ENCODE measurements at places on chromosomes 1 and 21.

DNA sequence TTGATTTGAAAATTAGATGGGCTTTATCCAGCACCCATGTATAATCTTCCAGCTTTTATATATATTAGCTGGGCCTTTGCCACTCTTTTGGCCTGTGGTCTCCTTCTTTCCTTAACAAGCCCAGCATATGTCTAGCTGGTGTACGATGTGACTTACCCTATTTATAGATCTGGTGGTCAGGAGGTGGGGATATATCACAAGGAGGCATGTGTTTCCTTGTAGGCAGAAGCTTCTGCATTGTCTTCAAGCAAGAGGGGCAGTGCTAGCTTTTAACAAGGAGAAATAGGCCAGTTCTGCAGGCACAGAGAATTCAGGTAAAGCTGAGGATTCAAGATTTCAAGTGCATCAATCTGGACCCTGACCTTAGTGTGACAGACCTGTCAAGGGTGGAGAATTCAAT is 38.0 kb upstream of the DNASE2B start:
- no peak for DNase-seq

- DNase-seq = no peak
Measured at GRCh38 chr1:163406772-163407171, 85.0 kb downstream of the NUF2 start.

DNA sequence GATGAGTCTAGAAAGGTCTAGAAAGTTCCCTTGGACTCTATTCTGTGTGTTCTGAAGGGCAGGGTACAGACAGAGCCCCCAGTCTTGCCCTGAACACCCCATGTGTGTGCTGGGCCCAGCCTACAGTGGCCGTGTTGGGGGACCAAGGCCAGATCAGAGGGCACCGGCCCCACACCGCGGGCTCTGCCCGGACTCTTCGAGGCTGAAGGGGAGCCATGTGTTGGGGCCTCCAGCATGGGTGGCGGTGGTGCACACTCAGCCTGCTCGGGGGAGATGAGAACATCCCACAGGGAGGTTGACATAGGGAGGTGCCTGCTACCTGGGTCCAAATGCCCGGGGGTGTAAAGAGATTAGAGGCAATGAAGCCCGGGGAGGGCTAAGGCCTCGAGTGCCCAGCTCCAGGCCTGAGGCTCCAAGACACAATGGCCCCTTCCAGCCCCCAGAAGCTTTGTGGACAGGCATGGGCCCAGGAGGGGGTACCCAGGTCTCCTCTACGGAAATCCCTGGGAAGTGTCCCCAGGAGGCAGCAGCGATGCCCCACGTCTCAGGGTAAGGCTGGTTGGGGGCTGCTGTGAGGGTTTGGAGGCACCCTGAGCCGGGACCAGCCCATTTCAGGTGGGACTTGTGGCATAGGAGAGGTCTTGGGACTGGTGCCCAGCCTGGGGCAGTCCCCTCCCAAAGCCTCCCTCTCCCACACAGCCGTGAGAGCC is 12.1 kb downstream of the ARHGEF16 start:
- DNase-seq = no peak

- no peak for DNase-seq
Measured at GRCh38 chr21:19547951-19548840, 1144.6 kb upstream of the TMPRSS15 start.

- no peak for DNase-seq
Measured at GRCh38 chr1:31765041-31765467, 914 bp upstream of the ADGRB2 start.

DNA sequence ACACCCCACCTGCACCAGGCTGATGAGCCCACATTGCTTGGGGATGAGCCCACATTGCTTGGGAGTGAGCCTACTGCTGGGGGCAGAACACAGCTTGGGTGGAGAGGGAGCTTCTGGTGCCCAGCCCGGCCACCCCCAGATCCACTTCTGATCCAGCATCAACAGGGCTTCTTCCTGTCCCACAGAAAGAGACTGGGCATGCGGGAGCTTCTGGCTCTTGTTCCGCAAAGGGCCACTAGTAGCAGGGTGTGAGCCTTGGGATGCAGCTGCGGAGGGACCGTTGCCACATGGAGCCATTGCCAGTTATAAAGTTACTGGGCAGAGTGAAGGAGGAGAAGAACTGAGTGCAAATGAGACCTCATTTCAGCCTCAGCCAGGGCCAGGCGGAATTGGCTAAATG is 36.3 kb downstream of the PKP1 start:
- no peak for DNase-seq

DNA sequence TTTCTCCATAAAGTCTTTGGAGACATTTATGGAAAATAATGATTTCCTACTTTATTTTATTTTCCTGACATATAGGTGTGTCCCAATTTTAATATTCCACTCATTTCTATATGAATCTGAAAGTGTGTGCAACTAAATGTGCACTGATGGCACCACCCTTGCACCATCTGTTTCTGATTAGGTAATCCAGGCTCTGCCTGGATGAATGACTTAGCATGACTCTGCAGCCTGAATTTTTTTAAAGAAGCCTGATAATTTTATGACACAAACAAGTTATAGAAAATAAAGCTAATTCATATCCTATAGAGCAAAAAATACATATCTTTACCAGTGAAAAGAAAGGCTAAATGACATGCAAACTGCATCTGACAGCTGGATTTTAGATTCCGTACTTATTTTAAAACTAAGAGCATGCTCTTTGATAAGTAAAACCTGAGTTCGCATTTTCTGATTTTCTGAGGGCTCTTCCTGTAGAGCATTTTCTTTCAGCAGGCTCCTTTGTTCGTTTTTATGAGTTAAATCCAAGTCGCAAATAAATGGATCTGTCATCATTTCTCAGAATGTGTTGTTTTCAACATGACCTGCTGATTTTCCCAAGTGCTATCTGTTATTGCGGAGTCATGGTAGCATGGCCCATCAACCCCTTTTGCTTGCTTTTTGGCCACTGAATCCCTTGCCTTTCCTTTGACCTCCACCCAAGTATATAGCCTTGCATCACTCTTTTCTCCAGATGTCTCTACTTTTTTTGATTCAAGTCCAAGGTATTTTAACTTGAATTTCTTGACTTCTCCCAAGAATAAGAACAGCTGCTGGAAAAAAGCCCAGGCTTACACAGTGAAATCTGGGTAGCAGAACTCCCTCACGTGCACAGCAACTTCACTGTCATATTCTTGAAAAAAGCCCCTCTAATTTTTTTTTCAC is 52.8 kb upstream of the LYPLAL1 start:
- DNase-seq = no peak

DNA sequence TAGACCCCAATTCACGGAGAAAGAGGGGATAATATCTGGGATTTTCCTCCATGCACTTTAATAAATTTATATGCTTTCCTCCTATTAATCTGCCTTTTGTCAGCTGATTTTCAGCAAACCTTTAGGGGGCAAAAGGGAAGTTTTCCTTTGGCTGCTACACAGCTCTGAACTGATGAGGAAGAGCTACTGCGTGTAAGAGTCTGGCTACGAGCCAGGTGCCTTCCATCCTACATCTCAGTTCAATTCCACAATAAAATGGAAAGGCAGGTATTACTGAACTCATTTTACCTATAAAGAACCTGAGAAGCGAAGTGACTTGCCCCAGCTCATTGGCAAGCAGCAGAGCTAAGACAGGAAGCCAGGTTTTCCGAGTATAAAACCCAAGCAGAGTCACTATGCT is 28.3 kb upstream of the ZNF326 start:
- DNase-seq = no peak

- no peak for DNase-seq
Measured at GRCh38 chr1:100188617-100189016, 10.6 kb upstream of the LRRC39 start.

- DNase-seq = no peak
Measured at GRCh38 chr1:227072991-227073390, 132.9 kb downstream of the COQ8A start.

DNA sequence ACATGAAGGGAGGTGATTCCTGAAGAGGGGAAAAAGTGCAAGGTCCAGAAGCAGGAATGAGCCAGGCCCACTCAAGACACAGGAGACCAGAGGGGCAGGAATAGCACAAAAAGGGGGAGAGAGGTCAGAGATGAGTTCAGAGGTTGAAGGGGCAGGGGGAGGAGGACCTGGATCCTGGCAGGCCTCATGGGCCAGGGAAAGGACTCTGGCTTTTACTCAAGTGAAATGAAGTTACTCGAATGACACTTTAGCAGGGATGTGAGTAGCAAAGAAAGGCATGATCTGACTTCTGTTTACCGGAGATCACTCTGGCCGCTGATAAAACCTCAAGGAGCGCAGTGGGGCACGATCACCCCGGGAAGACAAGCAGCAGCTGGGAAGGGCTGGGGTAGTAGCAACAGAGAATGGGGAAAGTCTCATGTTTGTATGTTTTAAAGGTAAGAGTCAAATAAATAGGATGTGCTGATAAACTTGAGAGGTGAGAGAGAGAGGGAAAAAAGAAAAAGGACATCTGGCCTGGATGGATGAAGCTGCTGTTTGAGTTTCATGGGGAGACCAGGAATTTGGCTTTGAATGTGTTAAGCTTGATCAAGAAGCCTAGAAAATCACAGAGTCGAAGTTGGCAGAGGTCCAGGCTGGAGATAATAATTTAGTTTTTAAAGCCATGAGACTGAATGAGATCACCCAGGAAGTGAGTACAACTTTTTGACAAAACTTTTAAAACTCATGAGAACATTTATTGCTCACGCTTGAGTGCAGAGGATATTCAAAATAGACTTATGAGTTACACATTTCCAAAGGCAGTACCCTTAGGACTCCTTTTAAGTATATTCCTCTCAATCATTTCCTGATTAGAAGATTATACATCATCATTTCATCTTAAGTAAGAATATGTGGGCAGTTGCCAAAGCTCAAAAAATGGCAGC is 156.0 kb downstream of the RERE start:
- DNase-seq = no peak

- DNase-seq = no peak
Measured at GRCh38 chr1:39544327-39544726, 32.3 kb downstream of the PABPC4 start.

DNA sequence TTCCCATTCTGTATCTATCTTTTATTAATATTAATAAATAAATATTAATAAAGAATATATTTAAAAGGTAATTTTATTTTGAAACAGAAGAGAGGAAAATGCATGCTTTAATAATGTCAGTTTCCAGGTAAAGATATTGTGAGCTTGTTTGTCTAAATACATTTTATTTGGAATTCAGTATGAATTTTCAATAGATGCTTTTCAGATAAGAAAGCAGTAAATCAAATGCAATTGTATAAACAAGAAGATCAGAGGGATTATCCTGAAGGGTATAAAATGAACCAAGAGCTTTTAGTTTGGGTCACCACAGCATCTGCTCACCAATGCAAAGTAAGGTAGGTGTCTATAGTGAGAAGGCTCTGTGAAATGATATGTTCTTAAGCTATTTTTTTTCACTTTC is at the start of gene TSHB:
Gene TSHB (plus strand): TSS at position 301 of the 400 bp plus-strand sequence. CDS start 3,537 bp downstream, outside the sequence.
- DNase-seq = no peak

- no peak for DNase-seq
Measured at GRCh38 chr1:37574834-37575480, 18.2 kb downstream of the DNALI1 start.

GRCh38 chr1:38242506-38242905 is 195.9 kb upstream of the POU3F1 start:
- DNase-seq = no peak

All from CD4-positive, alpha-beta T cell treated with Interleukin-15 for 1 hour (primary cell).